ENCODE measurements at places on chromosomes 12 and 14. TPM values are rescaled to one million over a fixed set of nuclear protein-coding genes. Genes with fewer than 3 reads are reported as not detected.

TAS2R13 gene
- 4.5 TPM for total RNA-seq

MIP gene
- 0.26 TPM for total RNA-seq

KLHDC1 gene
- total RNA-seq = 4.6 TPM

COX8C gene
- total RNA-seq = not detected

PRH2 gene
- total RNA-seq = not detected

DPY19L2 gene
- 0.65 TPM for total RNA-seq

PTPRO gene
- under 0.01 TPM for total RNA-seq

PRICKLE1 gene
- 0.91 TPM for total RNA-seq

TMCC3 gene
- under 0.01 TPM for total RNA-seq

SYCP3 gene
- total RNA-seq = 0.52 TPM

TRAFD1 gene
- total RNA-seq = 132 TPM

MGP gene
- 63.6 TPM for total RNA-seq

C12orf56 gene
- not detected for total RNA-seq

GDF11 gene
- 3.7 TPM for total RNA-seq

HOXC6 gene
- 5.3 TPM for total RNA-seq

SLC25A29 gene
- 9.1 TPM for total RNA-seq

Data from articular chondrocyte of knee joint (primary cell).